SK-N-MC (cell line): ENCODE measurements at places on chromosomes 16 and 17.

DNA sequence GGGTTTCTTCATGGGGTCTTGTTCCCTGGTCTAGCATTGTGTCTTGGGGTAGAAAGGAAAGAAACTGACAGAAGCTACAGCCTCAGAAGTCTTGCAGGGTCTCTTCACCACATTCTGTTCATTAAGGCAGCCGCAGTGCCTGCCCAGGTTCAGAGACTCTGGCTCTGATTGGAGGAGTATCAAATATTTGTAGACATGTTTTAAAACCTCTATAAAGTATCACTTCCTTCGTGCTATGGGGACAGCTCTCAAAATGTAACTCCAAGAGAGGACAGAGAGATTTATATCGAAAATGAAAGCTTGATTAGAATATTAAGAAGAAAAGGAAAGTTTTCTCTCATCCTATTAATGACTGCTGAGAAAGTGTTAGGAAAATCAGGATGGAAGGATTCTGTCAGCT is 107.0 kb upstream of the CACNG3 start:
- DNase-seq: no peak

GRCh38 chr16:637081-638018 is 1.2 kb upstream of the METTL26 start:
- no peak for DNase-seq

- no peak for DNase-seq
Observed at GRCh38 chr16:77962689-77963088, 59.7 kb upstream of the CLEC3A start.

GRCh38 chr16:52411011-52411410 is 135.9 kb downstream of the TOX3 start:
- DNase-seq: no peak

- DNase-seq: no peak
Observed at GRCh38 chr16:67803894-67804293, 2.5 kb downstream of the RANBP10 start.

- no peak for DNase-seq
Observed at GRCh38 chr17:15321556-15322251, 19.7 kb downstream of the TEKT3 start.

DNA sequence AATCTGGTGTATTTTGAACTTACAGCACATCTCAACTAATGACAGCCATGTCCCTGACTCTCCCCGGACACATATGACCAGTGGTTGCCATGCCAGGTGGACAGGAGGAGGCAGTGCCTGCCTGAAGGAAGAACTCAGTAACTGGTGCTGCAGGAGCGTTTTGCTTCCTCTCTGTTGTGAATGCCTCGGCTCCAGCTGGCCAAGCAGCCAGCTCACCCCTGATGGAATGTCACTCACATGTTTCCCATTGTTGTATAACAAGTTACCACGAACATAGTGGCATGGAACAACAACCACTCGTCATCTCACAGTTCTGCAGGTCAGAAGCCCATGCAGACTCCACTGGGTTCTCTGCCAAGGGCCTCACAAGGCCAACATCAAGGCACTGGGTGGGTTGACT is 20.1 kb upstream of the IRF8 start:
- no peak for DNase-seq

DNA sequence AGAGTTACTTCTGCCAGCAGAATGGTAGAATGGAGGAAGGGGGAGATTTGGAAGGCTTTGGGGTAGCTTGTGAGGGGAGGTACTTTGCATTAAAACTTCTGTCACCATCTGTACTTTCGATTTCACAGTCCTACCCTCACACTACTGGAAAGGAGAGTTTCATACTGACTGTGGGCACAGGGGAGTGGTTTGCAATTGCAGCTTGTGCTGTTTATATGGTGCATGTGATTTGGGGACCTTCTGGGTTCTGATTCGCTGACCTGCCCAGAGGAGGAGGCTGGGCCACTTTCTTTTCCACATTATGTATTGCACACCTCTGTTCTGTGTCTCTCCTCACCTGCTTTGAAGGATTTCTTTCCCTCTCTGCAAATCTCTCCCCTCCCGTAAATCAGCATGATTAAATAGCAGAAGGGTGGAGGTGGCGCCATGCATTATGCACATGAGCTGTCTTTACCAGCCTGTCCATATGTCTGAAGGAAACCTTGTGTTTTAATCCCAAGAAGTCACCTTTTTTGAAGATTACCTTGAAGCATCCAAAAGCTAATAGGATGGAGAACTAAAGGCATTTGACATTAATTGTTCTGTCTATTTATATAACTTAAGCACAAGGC is 90.9 kb downstream of the RBFOX1 start:
- DNase-seq: no peak

DNA sequence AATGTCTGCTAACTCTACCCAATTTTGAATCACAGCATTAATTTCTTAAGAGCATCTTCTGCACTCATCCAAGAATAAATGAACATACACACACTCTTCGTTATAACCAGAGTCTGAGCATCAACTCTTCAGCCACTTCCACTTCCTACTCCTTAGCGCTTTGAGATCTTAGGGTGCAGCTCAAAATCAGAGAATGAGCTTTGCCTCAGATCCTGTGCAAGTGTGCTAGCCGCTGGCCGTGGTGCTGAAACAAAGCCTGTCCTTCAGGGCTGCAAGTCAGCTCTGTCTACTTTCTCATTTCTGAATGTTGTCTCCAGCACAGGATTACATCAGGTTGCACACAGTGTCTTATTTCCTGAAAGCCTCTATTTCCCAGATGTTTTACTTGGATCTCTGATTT is 165.4 kb downstream of the AIPL1 start:
- DNase-seq: no peak

GRCh38 chr17:41494524-41494923 is 4.8 kb upstream of the KRT36 start:
- no peak for DNase-seq

- no peak for DNase-seq
Observed at GRCh38 chr17:33469911-33470310, 176.8 kb upstream of the ASIC2 start.

GRCh38 chr16:15643048-15643945 is at the start of gene MARF1:
Gene MARF1, minus strand, starts transcription at chr16:15643154. Its CDS starts 3,921 bp downstream, at chr16:15639233.
- DNase-seq: peak; percentile 55

GRCh38 chr16:74936902-74937560 is 47.9 kb downstream of the WDR59 start:
- no peak for DNase-seq

DNA sequence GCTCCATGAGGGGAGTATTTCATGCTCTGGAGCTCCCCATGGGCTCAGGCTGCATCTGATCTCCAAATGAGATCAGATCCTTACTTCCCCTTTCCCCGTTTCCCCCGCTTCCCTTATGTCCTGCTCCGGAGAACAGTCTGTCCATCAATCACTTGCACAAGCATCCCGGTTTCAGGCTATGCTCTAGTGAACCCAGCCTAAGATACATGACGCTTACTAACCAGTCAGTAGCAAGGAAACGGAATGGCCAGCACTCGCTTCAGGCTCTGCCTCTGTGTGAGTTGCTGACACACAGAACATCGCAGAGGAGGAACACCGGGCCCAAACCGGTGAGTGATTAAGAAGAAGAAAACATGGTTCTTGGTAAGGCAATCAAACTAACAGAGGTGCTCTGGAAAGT is 9.4 kb upstream of the ATP5MC1 start:
- DNase-seq: no peak

DNA sequence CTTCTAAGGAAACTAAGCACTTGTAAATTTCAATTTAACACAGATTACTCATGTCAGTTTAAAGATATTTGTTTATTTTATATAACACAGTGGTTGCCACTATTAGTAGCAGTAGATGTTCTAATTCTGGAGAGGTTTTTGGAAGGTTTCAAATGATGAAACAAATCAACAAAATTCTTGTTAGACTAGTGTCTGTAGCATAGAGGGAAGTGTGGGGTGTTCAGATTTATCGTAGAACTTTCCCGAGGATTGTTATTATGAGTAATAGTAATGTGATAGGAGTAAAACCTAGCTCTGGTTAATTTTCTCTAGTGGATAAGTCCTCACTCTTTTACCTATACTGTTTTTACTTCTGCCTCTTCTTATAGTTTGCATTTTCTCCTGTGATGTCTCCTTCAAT is 6.3 kb downstream of the GAN start:
- no peak for DNase-seq

GRCh38 chr17:6443692-6444570 is at the start of gene PIMREG:
Gene PIMREG, plus strand, starts transcription at chr17:6444455. Its CDS starts 656 bp downstream, at chr17:6445111.
- peak; percentile 26 for DNase-seq

- no peak for DNase-seq
Observed at GRCh38 chr17:67911059-67911782, 85.0 kb downstream of the C17orf58 start.

DNA sequence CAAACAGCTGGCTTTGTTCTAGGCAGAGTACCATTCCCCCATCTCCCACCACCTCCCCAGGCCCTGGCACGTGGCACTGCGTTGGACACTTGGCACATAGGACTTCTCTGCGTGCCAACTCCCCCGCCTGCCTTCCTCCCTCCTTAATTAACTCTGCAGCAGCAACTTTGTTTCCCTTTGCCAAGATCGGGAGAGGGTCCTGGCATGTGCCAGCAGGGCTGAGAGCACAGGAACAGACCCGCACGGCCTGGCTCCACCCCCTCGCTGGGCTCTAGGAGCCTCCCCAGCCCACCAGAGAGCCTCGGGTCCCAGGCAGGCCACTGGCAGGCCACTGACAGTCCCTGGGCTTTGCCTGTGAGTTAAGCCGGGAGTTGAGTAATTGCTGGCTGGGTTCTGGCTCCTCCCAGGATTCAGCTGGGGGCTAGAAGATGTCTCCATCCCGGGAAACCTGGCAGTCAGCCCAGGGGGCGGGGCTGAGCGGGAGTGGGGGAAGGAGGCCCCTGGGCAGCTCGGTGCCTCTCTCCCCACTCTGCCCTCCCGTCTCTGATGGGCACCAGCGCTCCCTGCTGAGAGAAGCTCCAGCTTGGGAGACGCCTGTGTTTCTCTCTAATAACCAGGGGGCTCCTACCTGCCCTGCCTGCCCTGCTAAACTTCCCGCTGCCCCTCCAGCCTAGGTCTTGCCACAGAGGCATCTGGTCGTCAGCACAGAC is 224.0 kb upstream of the TNRC6C start:
- DNase-seq: peak; percentile 56

GRCh38 chr17:77422748-77423113 is 282.0 kb downstream of the SEC14L1 start:
- DNase-seq: no peak

DNA sequence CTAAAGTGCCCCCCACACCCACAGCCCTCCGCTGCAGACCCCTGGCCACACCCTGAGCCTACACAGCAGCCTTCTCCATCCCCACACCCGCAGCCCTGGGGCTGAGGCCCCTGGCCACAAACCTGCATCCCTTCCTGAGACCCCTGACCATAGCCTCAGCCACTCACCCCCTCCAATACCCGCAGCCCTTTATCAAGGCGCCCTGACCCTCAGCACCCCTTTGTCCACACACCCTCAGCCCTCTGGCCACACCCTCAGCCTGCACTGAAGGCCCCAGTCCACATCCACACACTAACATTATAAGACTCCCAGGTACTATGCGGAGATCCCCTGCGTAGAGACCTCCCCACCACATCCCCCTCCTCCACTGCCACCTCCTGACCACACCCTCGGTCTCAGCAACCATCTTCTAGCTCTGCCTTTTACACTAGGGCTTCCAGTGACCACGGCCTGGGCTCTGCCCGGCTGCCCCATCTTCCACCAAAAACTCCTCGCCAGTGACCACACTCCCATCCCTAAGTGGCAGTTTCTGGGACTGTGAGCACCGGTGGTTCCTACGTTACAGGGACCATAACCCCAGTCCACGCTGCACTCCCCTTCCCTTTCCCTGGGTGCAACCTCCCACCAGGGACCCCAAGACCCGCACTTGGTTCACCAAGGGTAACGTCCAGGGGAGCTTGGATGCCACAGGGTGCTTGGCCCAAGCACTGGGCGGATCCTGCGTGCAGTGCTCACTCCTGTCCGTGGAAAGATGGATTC is 818 bp downstream of the TPPP3 start:
- no peak for DNase-seq

GRCh38 chr16:65789161-65789945 is 577.1 kb upstream of the CDH5 start:
- no peak for DNase-seq

- no peak for DNase-seq
Observed at GRCh38 chr16:64586781-64587180, 535.1 kb downstream of the CDH11 start.

GRCh38 chr17:36203335-36203734 is 6.8 kb upstream of the CCL3L1 start:
- no peak for DNase-seq

DNA sequence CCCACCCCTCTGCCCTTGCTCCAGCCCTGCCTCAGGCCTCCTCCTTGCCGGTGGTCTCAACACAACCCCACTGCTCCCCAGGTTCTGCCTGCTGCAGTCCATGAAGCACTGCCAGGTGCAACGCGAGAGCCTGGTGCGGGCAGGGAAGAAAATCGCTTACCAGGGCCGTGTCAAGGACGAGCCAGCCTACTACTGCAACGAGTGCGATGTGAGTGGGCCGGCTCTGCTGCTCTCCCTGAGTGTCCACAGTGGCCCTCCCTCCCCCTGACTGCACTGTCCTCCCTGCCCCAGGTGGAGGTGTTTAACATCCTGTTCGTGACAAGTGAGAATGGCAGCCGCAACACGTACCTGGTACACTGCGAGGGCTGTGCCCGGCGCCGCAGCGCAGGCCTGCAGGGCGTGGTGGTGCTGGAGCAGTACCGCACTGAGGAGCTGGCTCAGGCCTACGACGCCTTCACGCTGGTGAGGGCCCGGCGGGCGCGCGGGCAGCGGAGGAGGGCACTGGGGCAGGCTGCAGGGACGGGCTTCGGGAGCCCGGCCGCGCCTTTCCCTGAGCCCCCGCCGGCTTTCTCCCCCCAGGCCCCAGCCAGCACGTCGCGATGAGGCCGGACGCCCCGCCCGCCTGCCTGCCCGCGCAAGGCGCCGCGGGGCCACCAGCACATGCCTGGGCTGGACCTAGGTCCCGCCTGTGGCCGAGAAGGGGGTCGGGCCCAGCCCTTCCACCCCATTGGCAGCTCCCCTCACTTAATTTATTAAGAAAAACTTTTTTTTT is 1.8 kb upstream of the TMEM88 start:
- no peak for DNase-seq

DNA sequence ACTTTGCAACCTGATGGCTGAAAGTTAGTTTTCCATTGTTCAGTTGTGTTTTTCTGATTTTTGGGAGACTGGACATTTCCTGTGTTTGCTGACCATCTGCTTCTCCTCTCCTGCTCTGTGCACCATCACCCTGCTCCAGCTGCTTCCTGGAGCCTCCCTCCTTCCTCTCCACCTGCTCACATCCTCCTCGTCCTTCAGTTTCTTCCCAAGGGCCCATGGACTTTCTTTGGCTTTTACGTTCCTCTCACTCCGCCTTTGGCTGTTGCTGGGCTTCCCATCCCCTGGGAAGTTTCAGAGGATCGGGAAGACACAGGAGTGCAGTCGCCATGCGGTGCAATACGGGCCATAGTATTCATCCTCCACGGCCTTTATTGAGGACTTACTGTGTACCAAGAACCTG is 61.6 kb downstream of the TNFRSF13B start:
- DNase-seq: no peak

- peak; percentile 14 for DNase-seq
Observed at GRCh38 chr17:4980644-4981216, 6.7 kb downstream of the CAMTA2 start.
